ENCODE measurements at places on chromosomes 1 and 21.
A peak's percentile ranks its signal among the peaks of the same experiment; 100 is the strongest.

DNA sequence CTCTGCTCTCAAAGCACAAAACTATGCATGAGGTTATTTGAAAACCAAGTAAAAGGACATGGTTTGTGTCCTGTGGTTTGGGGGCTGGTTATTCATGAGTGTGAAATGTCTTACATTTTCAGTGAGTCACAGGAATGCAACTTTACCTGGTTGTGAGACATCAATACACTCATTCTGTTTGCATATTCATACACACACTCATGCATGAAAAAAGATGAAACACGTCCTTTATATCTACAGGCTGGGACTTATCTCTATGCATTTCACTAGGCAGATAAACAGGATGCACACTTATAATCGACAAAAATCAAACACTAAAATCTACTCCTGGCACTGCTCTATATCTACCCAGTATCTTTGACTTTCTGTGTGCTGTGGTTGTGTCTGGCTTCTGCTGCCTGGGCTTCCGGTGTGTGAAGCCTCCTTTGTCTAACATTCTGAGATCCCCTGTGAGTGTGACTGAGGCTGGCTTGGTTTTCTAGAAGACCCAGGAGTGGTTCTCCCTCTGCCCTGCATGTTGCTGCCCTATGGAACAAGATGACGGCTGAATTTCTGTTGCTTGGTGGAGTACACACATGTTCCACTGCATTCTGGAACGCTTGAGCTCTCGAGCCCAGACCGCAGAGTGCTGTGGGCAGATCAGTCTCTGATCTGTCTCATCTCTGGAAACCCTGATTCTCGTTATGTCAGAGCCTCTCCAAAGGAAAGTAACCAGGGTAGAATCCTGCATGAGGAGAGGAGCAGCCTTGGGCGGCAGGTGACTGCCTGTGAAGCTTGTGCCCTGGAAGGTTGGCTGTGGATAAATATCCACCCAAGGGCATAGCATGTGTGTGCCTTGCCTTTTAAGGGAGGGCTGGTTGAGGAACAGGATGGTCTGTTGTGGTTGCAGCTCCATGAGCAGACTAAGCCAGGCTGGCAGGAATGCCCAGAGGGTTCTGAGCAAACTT is 19.7 kb upstream of the FASLG start:
- peak; percentile 53 for DNase-seq

GRCh38 chr1:203899353-203899716 is 37.9 kb downstream of the SNRPE start:
- no peak for DNase-seq

DNA sequence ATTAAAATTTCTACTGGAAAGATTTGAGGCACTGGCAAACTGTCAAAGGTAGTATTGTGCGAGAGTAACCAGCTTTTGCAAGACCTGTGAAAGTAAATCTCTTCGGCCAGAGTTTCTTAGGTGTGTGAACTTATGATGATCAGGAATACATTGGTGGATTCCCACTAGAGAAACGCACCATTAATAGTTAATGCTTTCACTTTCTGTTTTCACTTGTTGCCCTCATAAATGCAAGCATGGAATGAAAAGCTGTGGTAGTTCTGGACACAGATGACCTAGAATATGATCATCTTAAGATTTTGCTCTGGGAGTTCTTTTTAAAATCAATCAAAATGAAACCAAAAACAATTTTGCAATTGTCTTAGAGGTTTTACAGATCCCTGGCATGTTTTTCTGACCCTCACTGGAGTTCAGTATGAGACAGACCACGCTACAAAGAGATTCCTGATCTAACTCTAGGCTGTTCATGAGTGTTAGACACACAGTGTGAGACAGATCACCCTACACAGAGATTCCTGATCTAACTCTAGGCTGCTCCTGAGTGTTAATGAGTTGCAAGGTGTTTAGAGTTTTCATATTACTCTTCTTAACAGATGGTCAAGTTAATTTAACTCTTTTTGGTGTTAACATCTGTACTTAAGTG is 98.8 kb downstream of the SDCCAG8 start:
- DNase-seq, result no peak

DNA sequence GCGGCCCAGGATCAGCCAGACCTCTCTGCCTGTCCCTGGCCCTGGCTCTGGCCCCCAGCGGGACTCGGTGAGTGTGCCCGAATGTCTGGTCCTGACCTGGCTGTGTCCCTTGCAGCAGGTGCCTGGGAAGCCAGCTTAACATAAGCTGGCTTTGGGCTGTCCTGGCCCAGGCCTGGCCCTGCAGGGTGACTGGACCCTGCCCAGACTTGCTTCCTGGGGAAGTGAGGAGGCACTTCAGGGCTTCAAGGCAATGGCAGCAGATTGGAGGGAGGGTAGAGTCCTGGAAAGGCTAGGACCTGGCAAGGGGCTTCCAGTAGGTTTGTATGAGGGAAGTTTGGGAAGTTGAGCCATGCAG is 16.4 kb downstream of the RPS6KA1 start:
- no peak for DNase-seq
